ENCODE measurements at places on chromosomes 16 and 17.

DNA sequence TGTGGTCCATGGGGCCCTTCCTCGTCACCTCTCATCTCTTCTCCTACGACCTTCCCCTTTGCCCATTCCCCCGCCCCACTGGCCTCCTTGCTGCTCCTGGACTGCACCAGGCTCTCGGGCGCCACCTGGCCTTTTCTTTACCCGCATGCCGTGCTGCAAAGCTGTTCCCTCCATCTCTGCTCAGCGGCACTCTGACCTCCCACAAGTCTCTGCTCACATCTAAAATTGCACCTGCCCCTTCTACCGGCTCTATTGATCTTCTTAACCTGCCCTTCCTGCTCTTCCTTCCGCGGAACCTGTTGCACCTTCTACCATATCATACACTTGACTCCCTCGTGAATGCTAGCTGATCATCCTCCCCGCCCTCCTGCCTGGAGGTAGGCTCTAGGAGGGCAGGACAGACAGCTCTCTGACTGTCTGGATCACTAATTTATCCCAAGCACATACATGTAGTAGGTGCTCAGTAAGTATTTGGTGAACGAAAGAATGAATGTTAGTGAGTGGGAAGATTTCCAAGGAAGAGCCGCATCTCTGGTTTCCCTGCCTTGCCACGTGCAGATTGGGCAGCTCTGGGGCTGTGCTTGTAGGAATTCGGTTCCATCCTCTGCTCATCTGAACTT, 17.3 kb downstream of the DNAH17 start:
- DNase-seq = no peak

- DNase-seq = no peak
Measured at GRCh38 chr16:24646646-24646995, 82.8 kb upstream of the TNRC6A start.

- no peak for DNase-seq
Measured at GRCh38 chr17:12097326-12097725, 76.6 kb downstream of the MAP2K4 start.

GRCh38 chr17:56676810-56677209, 83.3 kb downstream of the NOG start:
- DNase-seq = no peak

- peak; percentile 36 for DNase-seq
Measured at GRCh38 chr16:87926246-87927194, 9.8 kb downstream of the CA5A start.

- DNase-seq = no peak
Measured at GRCh38 chr16:82460766-82461165, 166.0 kb upstream of the CDH13 start.

GRCh38 chr17:17994271-17995069, 21.8 kb downstream of the DRC3 start:
- peak; percentile 35 for DNase-seq

GRCh38 chr16:14303182-14303618, 232.1 kb downstream of the MRTFB start:
- no peak for DNase-seq

GRCh38 chr17:64171041-64171440, 41.1 kb upstream of the ERN1 start:
- DNase-seq = no peak

DNA sequence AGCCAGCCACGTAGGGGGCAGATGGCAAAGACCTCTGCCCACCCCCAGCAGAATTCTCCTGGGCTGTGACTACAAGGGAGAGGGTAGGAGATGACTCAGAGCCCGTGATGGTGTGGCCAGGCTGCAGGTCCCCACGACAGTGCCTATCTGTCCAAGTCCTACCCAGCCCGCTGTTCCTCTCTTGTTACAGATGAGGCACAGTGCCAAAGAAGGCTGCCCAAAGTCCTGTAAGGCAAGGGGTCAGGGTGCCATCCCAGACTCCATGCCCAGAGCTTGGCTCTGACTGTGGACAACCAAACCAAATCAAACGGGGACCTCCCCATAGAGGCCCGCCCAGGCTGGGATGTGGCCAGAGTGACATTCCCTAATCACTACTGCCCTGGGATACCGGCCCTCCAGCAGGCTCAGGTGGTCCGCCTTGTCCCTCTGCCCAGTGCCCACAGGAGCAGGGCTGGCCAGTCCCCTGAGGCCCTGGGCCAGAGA, 12.6 kb upstream of the BCAR1 start:
- DNase-seq = no peak

DNA sequence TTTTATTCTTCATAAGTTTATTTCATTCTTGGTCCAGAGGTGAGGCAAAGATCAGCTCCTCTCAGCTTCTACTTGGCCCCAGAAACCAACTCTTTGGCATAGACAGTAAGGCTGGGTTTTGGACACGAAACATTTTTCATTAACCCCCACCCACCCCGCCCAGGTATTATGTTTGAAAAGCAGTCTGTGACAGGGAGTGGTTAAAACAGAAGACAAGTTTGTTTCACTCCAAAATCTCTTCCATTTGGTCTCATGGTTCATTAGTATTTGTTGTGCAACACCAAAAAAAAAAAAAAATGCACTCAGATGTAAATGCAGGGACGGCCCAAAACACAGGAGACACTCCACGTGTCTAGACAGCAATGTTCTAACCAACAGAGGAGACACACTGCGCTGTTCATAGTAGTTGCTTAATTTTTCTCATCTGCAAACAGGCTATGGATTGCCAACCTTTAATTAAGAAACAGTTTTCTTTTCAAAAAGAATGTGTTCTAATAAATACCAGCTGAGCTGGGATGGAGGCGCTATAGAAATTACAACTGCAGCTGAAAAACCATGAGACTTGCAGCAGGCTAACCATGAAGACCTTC, 39.8 kb upstream of the MMP2 start:
- DNase-seq = no peak

DNA sequence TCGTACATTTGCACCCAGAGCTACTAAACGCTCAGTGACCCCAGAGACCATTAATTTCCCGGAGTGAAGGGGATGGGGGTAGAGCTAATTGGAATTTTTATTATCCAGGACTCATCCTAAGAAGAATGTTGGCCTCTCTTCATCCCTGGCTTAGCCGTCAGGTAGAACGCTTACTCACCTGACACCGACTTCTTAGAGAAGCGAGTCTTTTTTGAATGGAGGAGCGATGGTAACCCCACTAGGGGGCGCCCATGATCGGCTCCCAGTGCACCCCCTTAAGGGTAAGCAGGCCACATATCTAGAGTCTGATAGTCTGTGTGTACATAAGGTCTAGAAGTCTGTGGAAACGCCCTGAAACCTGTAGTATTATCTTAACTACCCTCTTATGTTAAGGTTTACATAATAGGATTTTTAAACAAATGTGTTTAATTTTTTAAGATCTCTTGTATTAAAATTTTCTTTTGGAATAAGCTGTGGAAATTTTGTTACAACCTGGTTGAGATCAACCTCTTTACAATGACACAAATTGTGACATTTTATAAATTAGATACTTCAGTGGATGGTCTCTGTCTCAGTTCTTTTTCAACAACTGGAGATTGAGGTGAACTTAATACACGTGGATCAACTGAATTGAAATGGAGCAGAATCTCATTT, 229.8 kb downstream of the CPPED1 start:
- DNase-seq = peak; percentile 84

- DNase-seq = no peak
Measured at GRCh38 chr16:14449334-14449733, 180.7 kb downstream of the PARN start.

DNA sequence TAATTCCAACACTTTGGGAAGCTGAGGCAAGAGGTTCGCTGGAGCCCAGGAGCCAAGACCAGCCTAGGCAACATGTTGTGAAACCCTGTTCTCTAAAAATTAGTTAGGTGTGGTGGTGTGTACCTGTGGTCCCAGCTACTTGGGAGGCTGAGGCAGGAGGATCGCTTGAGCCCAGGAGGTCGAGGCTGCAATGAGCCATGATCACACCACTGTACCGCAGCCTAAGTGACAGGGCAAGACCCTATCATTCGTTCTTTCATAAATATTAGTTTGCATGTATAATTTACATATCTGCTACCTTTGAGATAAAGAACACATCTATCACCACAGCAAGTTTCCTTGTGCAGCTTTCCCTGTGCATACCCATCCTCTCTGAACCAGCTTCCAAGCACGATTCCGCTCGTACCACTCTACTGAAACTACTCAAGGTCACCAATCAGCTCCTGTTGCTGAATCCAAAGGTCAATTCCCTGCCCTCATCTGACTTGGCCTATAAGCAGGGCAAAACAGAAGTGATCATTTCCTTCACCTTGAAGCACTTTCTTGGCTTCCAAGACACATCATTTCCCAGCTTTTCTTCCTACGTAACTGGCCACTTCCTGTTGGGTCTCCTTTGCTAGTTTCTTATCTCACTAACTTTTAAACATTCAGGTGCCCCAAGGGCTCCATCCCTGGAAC, 49.1 kb downstream of the GRB2 start:
- DNase-seq = no peak

GRCh38 chr17:9647014-9647413, 1.7 kb downstream of the USP43 start:
- DNase-seq = no peak

DNA sequence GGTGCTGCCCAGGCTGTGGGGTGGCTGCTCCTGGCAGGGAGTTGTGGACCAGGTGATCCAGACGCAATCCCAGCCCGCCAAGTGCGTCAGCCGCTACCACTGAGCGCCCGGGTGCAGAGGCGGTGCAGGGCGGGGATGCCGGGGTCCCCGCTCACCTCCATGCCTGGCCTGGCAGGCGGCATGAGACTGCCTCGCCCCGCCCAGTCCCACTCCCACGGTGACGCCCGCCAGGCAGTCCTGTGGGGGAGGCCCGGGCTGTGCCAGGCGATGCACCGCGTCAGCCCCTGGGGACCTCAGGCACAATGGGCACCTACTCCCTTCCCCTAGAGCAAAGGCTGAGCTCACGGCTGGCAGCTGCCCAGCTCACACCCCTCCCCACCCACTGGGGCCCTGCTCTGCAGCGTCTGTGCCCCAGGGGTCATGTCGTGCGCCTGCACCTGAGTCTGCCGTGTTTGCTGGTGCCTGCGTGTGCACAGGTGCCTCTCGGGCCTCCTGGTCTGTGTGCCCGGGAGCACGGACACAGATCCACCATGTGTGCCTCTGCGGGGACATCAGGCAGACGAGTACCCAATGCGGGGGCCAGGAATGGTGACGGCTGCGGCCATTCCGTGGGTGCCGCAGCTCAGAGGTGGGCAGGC, 5.3 kb downstream of the RPUSD1 start:
- DNase-seq = no peak

DNA sequence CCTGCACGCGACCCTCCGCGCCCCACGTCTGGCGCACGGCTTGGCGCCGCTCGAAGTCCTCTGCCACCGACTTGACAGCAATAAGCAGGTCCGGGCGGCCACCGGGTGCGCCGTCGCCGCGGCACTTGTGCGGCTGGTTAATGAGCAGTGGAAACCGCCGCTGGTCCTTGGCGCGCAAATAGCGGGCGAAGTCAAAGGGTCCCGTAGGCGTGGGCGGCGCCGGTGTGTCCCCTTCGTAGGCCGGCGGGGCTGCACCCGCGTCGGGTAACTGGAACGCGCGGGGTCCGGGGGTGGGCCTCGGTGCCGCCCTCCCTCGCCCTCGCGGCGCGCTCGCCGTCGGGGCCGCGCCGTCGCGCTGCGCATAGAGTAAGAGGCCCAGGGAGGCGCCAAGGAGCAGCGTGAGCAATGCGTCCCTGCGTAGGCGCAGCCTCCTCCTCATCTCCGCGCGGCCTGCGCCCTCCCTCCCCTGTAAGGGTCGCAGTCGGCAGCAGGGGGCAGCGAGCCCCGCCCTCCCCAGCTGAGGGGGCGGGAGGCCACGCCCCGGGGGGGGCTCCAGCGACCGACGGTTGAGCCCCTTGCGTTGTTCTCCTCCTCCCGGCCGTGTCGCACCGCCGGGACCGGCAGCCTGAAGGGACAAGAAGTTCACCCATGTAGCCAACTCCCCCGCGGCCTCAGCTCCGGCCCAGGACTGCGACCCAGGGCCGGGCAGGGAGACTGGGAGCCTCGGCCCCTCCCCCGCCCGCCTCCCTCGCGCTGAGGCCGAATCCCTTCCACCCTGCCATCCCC, 558 bp downstream of the B3GNT9 start:
- peak; percentile 55 for DNase-seq
